ENCODE measurements at places on chromosomes 5 and 9. TPM values are rescaled to one million over a fixed set of nuclear protein-coding genes. Genes with fewer than 3 reads are reported as not detected.

GRCh38 chr5:178213003-178213461 is 8.7 kb downstream of the HNRNPAB start:
- H3K27me3 ChIP-seq, result no peaks in the 10 kb centered on the region
- no peak overlapping the region for H3K27ac ChIP-seq
- no peak overlapping the region for H3K4me3 ChIP-seq
- peaks cover 94% of the 10 kb centered on the region for H3K36me3 ChIP-seq
- peaks cover 10% of the 10 kb centered on the region for H3K4me1 ChIP-seq
- no peak for DNase-seq

DNA sequence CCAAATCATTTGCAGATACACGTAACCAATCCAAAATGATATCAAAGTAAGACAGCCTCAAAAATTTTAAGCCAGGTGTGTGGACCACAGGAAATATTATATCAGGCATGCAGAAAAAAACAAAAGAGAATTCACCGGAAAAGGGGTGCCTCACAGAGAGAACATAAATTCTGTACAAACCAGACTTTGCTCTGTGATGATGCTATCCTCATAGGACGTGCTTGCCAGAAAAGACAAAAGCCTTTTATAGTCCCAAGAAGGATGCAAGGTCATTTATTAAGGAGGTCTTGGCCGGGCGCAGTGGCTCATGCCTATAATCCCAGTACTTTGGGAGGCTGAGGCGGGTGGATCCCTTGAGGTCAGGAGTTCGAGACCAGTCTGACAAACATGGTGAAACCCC is 16.8 kb upstream of the ATP6V1G1 start:
- H3K27me3 ChIP-seq, result no peaks in the 10 kb centered on the region
- DNase-seq, result no peak
- no peaks in the 10 kb centered on the region for H3K36me3 ChIP-seq

LHX3 gene
- total RNA-seq, result 0.26 TPM

GRCh38 chr5:123429993-123430392 is 6.8 kb upstream of the CEP120 start:
- H3K4me1 ChIP-seq, result peaks cover 11% of the 10 kb centered on the region
- DNase-seq, result no peak
- no peaks in the 10 kb centered on the region for H3K36me3 ChIP-seq
- H3K27me3 ChIP-seq, result no peaks in the 10 kb centered on the region

GRCh38 chr5:65213921-65214525 is 267.7 kb downstream of the ADAMTS6 start:
- DNase-seq, result no peak
- no peaks in the 10 kb centered on the region for H3K4me1 ChIP-seq
- H3K4me3 ChIP-seq, result no peak overlapping the region
- H3K27ac ChIP-seq, result no peak overlapping the region
- H3K36me3 ChIP-seq, result no peaks in the 10 kb centered on the region

CDH9 gene
- total RNA-seq, result not detected

DNA sequence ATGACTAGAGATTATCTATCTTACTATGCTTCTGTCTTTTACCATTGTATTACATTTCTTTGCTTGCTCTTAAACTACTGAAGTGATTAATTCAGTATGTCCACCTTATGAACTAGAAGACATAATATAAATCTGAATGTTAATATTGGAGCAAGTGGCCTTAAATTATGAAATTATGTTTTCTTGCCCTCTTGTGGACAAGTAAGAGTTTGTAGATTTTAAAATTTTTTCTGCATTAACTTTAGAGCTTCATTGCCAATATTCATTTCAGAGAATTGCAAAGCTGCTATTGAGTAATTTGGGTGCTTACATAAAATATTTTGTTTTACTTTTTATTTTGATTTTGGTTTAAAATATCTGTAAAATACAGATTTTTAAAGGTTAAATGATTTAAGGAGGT is 55.3 kb downstream of the RANBP17 start:
- no peaks in the 10 kb centered on the region for H3K27me3 ChIP-seq
- DNase-seq, result no peak
- H3K4me1 ChIP-seq, result no peaks in the 10 kb centered on the region
- H3K27ac ChIP-seq, result no peak overlapping the region
- H3K4me3 ChIP-seq, result no peak overlapping the region
- no peaks in the 10 kb centered on the region for H3K36me3 ChIP-seq

GRCh38 chr9:134328341-134328840 is 2.1 kb downstream of the RXRA start:
- H3K27ac ChIP-seq, result peak overlapping the region; percentile 76
- peak overlapping the region; percentile 88 for H3K4me3 ChIP-seq
- no peak for DNase-seq

DNA sequence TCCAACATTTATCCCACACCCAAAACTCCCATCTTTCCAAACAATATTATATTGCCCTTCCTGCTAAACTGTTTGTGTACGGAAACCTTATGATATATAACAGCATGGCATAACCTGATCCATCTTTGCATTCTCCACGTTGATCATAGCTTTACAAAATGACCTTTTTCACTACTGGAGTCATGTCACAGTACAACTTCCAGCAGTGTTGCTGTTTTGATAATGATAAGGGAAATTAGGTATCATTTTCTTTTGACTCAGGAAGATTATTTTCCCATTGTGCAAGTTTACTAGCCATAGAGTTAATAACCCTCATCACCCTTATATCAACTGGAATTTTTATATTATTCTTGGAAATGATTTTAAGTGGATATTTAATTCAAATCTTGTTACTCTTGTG is 57.5 kb downstream of the SH3GL2 start:
- no peaks in the 10 kb centered on the region for H3K27me3 ChIP-seq
- DNase-seq, result no peak
- H3K4me3 ChIP-seq, result no peak overlapping the region
- H3K36me3 ChIP-seq, result no peaks in the 10 kb centered on the region

DNA sequence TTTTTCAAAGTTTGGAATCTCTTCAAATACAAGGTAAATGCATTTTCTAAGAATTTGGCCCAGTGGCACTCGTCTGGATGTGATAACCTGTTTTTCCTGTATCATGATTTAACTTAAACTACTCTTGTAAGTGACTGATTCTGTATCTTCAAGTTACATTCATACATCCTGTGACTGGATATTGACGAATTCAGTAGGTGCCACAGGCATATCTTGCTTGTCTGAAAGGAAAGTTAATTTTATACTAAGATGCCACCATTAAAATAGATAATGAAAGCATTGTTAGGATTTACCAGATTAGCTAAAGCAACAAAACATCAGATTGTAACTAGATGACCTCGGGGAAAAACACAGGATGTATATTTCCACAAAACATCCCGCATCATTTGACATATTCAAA is 175.3 kb upstream of the ZNF608 start:
- H3K27me3 ChIP-seq, result no peaks in the 10 kb centered on the region
- H3K27ac ChIP-seq, result no peak overlapping the region
- no peaks in the 10 kb centered on the region for H3K36me3 ChIP-seq
- peaks cover 8% of the 10 kb centered on the region for H3K4me1 ChIP-seq
- DNase-seq, result no peak
- H3K4me3 ChIP-seq, result no peak overlapping the region

Data from suprapubic skin (tissue), 4 donors.